ENCODE measurements at places on chromosomes 6 and 20.

DNA sequence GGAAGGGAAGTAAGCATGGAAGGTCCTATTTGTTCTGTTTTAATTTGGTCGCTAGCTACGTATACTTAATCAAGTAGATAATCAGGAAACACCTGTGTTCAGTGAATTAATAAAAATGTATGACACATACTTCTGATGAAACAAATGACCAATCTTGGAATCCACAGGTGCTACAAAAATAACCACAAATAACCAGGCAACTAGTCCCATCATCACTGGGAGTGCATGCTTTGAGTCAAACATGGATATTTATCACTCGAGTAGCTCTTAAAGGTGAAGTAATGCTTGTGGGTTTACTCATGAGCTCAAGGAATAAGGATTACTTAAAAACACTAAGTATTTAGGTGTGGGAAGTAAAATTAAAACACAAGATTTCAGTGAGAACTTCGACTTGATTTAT, 285.6 kb upstream of the ID4 start:
- no peak for DNase-seq

- DNase-seq: no peak
Observed at GRCh38 chr6:79225717-79226599, 8.5 kb downstream of the HMGN3 start.

DNA sequence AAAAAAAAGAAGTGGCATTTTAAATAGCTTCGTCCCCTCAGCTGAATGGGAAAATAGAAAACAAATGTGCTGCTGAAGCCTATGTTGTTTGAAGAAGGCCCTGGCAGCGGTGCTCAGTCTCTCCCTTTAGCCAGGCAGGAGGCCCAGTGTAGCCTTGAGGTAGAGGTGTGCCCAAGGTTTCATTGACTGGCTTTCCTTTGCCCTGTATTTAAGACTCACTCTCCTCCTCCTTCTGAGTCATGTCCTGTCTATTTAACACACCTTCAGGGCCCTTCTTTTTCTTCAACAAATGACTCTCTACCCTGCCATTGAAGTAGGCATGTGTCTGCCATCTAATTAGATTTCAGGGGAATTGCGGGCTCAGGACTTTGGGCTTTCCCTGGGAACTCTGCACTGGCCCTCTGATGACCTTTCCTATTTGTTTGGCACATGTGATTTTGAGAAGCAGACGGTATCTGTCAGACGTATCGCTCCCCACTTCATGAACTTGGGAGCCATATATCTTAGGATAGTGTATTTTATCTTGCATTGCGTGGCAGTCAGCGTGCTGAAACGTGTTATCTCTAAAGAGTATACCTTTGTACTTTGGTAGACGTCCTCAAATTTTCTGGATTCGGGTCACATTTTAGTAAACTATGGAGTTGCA, 4.3 kb downstream of the TJAP1 start:
- DNase-seq: no peak

DNA sequence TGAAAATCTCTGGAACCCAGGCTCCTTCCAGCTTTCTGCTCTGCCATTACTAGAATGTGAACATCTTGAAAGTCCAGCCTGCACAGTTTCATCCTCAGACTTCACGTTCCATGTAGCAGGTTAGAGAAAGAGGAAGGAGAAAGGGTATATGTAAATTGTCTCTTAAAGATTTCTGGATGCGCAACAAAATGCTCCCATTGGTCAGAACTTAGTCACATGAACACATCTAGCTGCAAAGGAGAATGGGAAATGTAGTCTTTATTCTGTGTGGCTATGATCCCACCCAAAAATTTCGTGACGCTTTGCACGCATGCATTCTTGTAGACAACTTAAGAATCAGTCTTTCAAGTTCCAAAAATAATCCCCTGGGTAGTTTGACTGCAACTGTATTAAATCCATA, 46.4 kb upstream of the CHD6 start:
- no peak for DNase-seq
